Stimulated activated CD8-positive, alpha-beta memory T cell treated with anti-CD3 and anti-CD28 coated beads, Interleukin-4, amount 100 ng/mL, for 24 hours (primary cell): ENCODE measurements at places on chromosomes 4 and X.

- no peak for DNase-seq
Measured at GRCh38 chr4:94442251-94442650, 9.5 kb upstream of the PDLIM5 start.

GRCh38 chrX:121666171-121666570, 618.8 kb downstream of the GLUD2 start:
- no peak for DNase-seq

DNA sequence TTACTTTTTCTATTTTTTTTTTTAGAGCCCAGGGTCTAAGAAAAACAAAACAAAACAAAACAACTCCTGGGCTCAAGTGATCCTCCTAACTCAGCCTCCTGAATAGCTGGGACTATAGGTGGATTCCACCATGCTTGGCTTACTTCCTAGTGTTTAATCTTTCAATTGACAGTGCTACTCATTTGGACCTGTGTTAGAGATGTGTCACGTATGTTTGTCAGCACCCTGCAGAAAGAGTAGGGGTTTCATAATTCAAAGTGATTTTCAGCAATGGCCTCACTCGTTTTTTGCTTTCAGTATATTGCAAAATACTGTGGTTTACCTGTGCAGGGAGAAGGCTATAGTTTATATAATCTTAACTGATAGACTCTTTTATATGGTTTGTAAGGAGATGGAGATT, 71.6 kb upstream of the TEX13D start:
- no peak for DNase-seq

GRCh38 chr4:163121689-163122088, 45.0 kb downstream of the NAF1 start:
- no peak for DNase-seq

GRCh38 chr4:42416017-42416416, 18.7 kb downstream of the SHISA3 start:
- no peak for DNase-seq

- DNase-seq = no peak
Measured at GRCh38 chr4:172546782-172547181, 621.8 kb upstream of the GALNT7 start.

DNA sequence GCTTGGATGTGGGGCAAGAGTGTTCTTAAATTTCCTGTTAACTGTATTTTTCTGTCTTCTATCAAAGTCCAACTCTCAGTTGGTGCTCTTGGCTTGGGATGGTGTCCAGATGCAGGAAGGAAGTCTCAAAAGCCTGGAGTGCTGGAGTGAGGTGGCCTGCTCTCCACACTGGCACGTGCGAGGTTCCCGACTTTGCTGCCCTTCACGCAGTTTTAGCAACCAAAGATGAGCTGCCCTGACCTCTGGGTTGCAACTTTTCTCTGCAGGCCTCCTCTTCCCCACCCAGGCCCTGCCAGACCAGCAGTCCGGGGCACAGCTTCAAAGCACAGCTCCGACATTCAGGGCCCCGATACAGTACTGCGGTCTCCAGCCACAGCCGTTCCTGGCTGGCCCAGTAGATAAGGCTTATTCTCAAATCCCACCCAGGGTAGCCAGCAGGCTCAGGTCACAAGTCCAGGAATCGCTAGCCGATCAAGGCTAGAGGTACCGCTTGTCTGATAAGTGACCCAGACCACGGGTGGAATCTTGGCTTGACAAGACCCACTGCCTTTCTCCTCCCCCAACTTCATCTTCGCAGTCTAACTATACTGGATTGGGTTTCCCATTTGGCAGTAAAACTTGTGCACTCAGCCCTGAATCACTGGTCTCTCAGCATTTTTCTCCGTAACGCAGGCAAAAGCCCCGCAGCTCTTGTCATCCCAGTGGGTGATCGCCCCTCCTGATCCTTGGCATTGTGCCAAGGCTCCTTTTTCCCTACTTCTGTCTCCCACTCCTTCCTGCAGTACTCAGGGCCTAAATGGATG, 21.8 kb upstream of the JADE1 start:
- DNase-seq = no peak

DNA sequence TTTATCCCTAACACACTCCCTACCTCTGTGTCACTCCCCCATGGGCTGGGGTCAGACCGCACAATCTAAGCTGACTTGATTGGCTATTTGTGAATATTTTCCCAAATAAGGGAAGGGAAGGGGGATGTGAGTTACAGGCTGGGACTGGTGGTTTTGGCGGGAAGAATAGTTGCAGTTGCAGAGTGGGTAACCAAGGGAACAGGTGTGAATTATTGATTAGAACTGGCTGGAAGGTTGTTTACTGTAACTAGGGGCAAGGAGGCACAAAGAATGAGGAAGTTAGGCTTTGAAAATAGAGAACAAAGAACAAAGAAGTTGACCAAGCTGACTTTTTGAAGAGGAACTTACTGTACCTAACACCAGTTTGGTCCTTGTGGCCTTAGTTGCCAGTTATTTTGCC, 88.0 kb upstream of the XAGE2 start:
- no peak for DNase-seq
